ELR (cell line): ENCODE measurements at places on chromosomes 6 and 20.

GRCh38 chr20:12098421-12098820 lies 180.7 kb downstream of the BTBD3 start:
- no peak for DNase-seq

DNA sequence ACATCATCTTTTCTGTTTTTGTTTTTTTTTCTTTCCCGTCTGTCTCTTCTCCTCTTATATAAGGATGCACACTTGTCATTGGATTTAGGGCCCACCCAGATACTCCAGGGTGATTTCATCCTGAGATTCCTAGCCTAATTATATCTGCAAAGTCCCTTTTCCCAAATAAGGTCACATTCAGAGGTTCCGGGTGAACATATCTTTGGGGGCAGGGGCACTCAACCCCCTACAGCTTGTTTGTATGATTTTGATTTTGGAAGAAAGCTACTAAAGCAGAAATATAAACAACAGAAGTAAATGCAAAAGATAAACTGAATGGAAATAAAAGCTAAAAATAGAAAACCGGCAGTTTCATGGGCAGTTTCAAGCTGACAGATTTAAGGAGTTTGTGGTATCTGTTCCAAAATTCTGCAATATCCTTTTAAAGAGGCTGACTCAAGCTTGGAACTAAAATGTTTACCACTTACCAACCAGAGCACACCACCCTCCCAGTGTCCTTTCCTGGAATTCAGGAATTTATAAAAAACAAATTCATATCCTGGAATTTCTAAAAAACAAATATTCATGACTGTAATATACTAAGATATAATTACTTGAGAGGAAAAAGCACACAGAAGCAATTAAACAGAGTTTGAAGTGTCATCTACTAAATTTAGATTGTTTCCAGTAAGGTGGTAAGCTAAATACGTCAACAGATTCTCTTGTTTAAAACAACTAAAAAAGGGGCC lies 100.0 kb upstream of the CARMIL1 start:
- DNase-seq = no peak

GRCh38 chr20:46572153-46572552 lies 21.7 kb upstream of the OCSTAMP start:
- no peak for DNase-seq

DNA sequence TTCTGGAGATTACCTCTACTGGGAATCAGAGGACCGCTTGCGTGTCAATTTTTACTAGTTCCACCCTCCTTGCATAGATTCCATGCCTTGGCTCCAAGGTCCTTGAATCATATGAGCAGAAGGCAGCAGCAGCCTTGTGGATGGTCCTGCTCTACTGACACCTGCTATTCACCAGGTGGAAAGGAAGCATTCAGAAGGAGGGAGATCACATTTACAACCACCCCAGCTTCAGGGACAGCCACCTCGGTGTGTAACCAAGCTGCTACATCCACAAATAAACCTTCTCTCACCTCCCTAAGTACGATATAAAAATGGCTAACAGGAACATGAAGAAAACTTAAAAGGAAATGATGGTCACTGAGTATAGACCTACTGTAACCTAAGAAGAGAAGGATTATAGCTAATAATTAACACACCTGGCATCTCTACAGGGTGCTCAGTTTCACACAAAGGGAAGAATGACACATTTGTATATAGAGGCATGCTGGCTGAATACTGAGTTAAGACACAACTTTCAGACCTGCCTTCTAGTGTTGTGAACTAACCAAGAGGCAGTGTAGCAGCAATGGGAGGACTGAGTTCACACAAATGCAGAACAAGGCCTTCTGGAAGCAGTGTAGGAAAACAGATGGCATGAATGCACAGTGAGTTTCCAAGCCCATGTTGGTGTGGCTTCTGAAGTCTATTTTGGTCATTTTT lies 46.3 kb upstream of the SRPK1 start:
- no peak for DNase-seq

DNA sequence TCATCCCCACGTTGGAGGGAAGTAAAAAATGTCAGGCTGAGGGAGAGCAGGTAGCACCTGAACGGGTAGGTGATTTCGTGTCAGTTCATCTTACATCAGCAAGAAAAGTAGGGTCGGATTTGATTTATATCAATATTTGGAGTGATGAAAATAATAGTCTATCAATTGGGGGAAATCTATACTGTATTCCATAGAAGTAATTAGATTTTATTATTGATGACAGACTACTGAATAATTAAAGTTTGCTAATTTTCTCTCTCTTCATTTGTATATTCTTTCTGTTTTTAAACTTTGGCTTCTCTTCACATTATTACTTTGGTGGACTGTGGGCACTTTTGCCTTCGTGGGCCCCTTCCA lies 78.4 kb downstream of the OLIG3 start:
- DNase-seq = no peak

GRCh38 chr6:24191346-24191745 lies 65.3 kb downstream of the NRSN1 start:
- DNase-seq = no peak

GRCh38 chr20:59463541-59463940 lies 140.8 kb upstream of the PHACTR3 start:
- no peak for DNase-seq

GRCh38 chr6:43628393-43629103 lies 516 bp downstream of the GTPBP2 start:
- DNase-seq = peak; percentile 69

- no peak for DNase-seq
Observed at GRCh38 chr6:124434421-124434820, 527.8 kb upstream of the RNF217 start.

- DNase-seq = peak; percentile 68
Observed at GRCh38 chr20:21096321-21097043, 9.7 kb downstream of the LINC00237 start.

DNA sequence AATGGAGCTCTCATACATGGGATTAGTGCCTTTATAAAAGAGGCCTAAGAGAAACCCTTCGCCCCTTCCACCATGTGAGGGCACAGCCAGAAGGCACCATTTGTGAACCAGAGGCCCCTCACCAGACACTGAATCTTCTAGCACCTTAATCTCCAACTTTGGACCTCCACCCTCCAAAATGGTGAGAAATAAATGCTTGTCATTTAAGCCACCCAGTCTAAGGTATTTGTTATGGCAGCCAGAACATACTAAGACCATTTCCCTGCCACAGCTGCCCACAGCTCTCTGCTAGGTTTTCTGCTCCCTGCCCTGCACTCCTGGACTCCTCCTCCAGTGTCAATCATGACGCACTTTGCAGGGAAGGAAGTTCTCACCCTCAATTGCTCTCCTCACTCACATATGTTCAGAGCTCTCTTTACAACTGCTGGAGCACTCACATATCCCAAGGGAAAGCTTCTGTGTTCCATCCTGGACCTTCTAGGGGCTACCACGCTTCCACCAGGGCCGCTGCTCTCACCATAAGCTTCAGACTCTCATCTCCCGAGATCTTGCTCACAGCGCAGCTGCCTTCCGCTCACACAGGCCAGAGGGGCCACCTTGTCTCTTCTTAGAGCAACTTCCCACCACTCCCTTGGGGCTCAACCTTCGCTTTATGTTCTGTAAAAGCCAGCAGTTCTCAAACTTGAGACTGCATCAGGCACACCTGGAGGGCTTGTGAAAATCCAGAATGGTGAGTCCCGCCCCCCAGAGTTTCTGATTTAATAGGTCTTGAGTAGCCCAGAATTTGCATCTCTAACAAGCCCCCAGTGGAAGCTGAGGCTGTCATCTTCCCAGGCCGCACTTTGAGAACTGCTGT lies 1.6 kb upstream of the LY86 start:
- no peak for DNase-seq

DNA sequence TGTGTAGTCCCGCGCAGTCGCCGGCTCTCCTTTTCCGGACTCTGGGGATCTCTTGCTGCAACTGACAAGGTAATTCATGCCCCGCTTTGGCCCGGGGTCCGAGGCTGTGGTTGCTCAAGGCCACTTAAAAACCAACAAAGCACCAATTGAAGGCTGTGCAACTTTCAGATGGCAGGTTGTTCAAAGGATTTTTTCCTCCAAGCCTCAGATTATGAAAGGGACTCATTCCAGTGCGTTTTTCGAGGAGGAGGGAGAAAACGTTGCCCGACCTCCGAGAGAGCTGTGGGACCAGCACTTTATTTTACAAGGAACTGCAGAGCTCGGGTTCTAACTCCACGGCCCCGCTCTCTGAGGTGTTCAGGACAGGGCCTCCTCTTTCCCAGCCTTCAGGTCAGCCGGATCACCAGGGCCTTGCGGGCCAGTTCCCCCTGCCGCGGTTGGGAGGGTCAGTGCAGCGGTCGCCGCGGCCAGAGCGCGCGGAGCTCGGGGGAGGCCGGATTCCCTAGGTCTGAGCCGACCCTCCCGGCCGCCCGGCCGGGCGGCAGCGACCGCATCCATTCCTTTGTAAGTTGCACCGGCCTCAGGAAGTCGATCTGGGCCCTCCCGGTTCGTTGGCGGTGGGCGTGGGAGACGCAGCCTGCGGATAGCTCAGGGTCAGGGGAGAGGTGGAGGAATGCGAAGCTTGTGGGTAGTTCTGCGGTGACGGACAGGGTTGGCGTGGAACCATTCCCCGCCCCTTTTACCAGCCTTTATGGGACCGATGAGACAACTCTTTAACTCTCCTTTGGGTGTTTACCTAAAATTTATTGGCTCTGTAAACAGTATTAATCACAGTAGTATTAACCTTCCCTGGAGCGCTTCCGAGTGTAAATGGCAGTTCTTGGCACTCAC lies 1.6 kb downstream of the UTRN start:
- peak; percentile 97 for DNase-seq

DNA sequence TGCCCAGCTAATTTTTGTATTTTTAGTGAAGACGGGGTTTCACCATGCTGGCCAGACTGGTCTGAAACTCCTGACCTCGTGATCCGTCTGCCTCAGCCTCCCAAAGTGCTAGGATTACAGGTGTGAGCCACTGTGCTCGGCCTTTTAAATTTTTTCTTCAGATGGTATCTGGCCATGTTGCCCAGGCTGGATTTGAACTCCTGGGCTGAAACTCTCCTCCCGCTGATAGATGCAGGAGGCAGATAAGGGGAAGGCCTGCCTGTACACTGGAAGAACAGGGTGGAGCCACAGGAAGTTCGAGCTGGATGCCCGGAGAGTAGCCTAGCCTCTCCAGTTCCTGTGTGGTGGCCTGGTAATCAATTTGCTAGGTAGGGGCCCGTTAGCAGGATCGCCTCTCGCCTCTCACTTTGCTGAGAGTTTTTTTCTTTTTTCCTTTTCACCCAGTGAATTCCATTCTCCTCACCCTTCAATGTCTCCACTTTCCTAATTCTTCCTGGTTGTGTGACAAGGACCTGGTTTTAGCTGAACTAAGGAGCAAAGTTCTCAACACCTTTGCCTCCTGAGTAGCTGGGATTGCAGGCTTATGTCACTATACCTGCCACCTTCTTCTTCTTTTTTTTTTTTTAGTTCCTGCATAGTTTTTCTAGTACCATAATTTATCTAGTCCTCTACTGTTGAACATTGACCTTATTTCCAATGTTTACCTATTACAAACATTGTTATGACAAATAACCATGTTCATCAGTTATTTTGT lies 19.4 kb upstream of the ITCH start:
- no peak for DNase-seq

GRCh38 chr6:132604635-132605152 lies 15.2 kb upstream of the TAAR5 start:
- DNase-seq = no peak

- peak; percentile 1 for DNase-seq
Observed at GRCh38 chr6:136117081-136117480, 133.0 kb downstream of the MTFR2 start.

DNA sequence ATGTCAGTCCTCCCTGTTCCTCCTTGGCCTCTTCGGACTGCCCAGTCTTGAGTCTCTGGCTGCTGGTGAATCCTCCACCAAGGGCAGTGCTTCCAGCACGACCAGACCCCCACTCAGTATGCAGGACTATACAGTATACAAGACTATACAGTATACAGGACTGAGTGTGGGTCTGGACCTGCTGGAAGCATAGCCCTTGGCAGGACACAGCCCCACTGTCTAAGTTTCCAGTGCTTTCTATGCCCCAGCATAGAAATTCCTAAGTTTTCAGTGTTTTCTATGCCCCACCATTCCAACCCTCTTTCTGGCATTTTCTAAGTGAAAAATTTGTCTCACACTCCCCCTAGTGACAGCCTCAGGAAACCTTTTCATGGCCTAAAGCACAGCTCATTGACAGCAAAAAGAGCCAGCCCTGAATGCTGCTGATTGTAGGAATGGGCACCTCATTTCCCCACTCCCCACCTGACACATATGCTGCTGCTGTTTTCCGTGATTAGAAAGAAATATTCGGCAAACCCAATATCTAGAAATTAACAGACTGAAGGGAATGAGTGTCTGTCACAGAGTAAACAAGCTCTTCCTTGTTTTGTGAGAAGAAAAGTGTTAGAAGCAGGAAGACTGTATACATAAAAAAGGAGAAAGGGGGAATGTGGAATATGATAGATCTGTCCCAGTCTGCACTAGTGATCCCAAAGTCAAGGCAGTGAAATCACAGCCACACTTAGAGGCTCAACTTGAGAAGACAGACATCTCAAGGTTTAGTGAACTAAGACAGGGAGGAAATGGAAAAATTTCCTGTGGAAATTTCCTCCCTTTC lies 206.9 kb downstream of the IBTK start:
- DNase-seq = peak; percentile 72

DNA sequence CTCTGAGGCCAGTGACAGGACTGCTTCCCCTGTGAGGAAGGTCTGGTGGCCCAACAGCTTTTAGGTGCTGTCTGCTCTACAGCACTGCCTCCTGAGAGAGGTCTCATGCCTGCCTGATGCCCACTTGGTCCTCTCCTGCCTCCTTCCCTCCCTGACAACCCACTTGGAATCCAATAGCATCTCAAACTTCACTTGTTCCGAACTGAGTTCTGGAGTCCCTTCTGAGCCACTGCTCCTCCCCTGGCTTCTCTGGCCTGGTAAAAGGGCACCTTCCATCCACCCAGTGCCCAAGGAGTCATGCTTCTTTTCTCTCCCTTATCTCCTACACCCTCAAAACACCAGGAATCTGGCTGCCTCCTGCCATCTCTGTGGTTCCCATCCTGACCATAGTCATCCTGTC lies 1.9 kb downstream of the MAVS start:
- no peak for DNase-seq

GRCh38 chr20:21516861-21517565 lies 3.1 kb upstream of the NKX2-2 start:
- no peak for DNase-seq

DNA sequence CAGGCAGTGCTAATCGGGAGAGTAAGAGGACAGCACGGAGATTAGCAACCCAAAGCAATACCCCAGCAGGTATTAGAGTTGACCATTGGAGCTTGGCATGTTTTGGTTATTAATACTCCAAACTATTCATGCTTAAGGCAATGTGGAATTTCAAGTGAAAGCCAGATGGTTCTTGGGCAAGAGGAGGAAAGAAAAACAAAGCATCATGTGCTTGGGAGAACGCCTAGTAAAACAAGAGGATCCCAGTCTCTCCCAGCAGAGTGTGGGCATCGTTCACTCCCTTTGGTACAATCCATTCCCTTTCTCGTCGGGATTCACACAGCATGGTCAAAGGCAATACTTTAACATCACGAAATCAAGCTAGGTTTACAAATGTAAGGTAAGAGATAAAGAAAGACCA lies 349.8 kb downstream of the PRKN start:
- DNase-seq = no peak
